Hindlimb muscle (tissue), 1 donor: ENCODE measurements at places on chromosomes 6 and 20. TPM values are rescaled to one million over a fixed set of nuclear protein-coding genes. Genes with fewer than 3 reads are reported as not detected.

- no peak for DNase-seq
Measured at GRCh38 chr20:59812286-59813125, 120.9 kb downstream of the SYCP2 start.

DNA sequence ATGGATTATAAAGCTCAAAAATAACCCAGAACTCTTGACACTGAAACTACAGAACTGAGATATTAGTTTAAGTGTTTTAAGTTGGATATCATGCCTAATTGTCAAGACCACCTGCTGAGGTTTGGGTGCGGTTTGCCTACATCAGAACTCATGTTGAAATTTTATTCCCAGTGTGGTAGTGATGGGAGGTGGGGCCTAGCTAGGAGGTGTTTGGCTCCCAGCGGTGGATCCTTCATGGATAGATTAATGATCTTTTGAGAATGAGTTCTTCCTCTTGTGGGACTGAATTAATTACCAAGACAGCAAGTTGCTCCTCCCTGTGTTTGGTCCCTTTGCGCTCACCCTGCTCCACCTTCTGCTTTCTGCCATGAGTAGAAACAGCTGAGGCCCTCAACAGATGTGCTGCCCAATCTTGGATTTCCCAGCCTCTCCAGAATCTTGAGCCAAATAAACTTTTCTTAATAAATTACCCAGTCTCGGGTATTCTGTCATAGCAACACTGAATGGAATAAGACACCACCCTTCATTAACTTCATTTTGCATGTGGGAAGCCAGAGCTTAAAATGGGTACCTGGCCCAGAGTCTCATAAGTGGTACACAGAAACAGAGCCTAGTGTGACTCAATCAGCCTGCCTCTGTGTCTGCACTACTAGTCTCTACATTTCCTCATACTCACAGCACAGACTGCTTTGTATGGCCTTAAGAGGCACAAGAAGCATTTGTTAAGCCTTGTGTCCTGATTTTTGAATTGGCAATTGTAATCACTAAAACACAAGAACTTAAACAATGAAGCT is 158.4 kb downstream of the IBTK start:
- DNase-seq = no peak

The SLCO4A1 gene
- 0.26 TPM for polyA plus RNA-seq

The ANKRD66 gene
- 0.61 TPM for polyA plus RNA-seq

The GGT7 gene
- 21.1 TPM for polyA plus RNA-seq

The SAMD5 gene
- polyA plus RNA-seq = 2.1 TPM

The CYB5R4 gene
- 11.9 TPM for polyA plus RNA-seq

The EBF4 gene
- 6.9 TPM for polyA plus RNA-seq

DNA sequence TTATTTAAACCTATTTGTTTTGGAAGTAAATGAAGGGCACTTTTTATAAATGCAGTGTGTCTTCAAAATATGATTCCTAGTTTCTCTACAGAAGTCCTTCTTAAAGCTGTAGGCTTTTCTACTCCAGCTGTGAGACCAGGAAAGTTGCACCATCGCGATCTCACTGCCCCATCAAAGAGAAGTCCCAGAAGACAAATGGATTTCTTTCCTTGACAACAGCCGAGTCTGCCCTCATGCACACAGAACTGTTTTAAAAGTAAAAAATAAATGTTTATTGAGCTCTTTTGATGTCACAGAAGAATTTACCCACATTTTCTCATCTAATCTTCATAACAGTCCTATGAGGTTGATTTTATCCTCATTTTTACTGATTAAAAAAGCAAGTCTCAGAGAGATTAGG is 324.4 kb upstream of the NT5E start:
- no peak for DNase-seq

DNA sequence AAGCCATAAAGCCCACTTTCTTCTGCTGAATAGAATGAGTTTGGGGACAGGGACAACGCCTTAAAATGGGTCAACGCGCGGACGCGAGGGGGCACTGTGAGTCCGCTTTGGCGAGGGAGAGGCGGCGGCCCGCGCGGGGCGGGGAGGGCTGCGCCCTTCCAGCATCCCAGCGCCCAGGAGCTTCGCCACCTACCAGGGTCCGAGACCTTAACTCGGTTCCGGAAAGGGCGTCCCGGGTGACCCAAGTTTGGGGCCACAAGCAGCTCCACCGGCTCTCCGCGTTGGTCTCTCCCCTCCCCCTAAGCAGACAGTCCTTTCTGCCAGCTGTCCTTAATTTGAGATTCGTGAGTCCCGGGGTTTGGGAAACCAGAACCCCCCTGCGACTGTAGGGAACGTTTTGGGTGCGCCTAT is 1.8 kb upstream of the SAMD5 start:
- DNase-seq = peak; percentile 69

DNA sequence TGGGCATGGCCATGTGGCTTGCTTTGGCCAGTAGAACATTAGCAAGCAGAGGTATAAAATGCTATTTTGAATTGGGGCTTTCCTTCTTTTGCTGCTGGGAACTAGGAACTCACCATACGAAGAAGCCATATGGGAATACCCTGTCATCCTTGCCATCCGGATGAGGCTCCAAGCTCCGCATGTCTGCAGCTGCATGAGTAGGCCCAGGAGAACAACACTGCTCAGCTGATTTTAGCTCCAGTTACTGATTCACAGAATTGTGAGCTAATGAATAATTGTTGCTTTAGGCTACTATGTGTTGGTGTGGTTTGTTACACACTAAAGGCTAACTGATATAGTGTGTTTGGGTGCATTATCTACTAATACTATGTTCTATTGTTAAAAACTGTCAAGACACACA is 2.7 kb upstream of the PLCB4 start:
- DNase-seq = no peak

- no peak for DNase-seq
Measured at GRCh38 chr20:52676283-52676995, 295.7 kb upstream of the TSHZ2 start.

- DNase-seq = no peak
Measured at GRCh38 chr6:91298543-91299145, 711.8 kb upstream of the MAP3K7 start.

DNA sequence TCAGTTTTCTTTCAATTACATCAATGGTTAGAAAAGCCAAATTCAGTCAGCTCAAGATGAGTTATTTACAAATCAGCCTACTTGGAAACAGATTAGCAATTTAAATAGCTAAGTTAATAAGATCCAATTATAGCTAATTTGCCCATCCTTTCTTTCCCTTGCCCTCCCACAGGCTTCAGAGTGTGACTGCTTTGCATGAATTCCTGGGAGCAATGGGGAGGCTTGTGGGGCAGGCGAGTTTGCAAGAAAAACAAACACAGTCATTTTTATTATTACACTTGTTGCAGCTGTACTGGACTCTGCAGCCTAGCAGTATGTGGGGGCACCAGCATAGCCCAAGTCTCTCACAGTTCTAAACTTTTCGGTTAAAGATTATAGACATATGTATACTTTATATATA is 219.0 kb downstream of the NKAIN2 start:
- no peak for DNase-seq

GRCh38 chr20:39298571-39299506 is 336.7 kb downstream of the DHX35 start:
- no peak for DNase-seq

- no peak for DNase-seq
Measured at GRCh38 chr6:20873425-20874190, 339.4 kb downstream of the CDKAL1 start.

The OTOR gene
- polyA plus RNA-seq = not detected

The FAM83C gene
- polyA plus RNA-seq = 0.17 TPM

DNA sequence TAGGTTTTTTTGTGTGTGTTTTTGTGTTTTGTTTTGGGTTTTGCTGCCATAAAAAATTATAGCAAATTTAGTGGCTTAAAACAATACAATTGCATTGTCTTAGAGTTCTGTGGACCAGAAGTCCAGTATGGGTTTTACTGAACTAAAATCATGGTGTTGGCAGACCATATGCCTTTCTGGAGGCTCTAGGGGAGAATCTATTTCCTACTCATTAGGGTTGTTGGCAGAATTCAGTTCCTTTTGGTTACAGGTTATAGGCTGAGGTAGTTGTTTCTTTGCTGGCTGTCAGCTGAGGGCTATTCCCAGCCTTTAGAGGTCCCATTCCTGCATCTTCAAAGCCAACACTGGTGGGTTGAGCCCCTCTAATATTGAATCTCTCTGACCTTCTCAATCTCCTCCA is 181.3 kb downstream of the IBTK start:
- DNase-seq = no peak

DNA sequence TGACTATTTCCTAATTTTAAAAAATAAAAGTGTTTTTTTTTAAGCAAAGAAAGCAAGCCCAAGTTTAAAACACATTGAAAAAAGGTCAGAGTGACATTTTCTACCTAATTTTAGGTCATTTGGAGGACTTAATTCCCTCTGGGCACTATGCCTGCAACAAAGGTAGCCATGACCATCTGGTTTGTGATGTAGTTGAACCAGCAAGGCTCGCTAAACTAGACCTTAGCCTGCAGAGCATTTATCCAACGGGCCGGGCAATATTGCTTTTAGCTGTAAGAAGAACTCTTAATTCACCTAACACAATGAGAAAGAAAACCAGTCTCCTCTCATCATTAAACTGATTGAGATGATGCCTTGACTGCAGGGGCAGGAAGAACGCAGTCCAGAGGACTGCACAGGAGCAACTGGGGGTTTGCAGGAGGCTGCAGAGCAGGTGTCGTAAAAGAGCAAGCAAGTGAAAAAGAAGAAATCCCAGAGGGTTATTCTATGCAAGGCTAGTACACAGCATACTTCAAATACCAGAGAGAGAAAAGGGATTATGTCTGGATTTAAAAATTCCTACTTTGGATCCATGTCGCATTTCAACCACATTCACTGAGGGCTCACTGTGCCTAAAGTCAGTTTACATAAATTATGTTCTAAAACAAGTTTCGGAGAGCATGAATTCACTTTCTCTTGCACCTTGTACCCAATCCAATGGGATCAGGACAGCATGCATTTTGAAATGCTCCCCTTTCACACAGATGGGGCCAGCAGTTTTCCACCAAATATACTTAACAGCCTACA is 12.8 kb downstream of the TRAF3IP2 start:
- no peak for DNase-seq

- no peak for DNase-seq
Measured at GRCh38 chr6:169240591-169241390, 12.9 kb downstream of the THBS2 start.

GRCh38 chr20:33537608-33538007 is 47.7 kb downstream of the CBFA2T2 start:
- DNase-seq = no peak

- peak; percentile 40 for DNase-seq
Measured at GRCh38 chr6:143271024-143271423, 179.5 kb downstream of the ADAT2 start.

GRCh38 chr6:108597572-108598304 is 37.0 kb downstream of the FOXO3 start:
- no peak for DNase-seq

GRCh38 chr6:161561908-161562307 is 288.0 kb upstream of the AGPAT4 start:
- DNase-seq = no peak

The CST2 gene
- not detected for polyA plus RNA-seq

DNA sequence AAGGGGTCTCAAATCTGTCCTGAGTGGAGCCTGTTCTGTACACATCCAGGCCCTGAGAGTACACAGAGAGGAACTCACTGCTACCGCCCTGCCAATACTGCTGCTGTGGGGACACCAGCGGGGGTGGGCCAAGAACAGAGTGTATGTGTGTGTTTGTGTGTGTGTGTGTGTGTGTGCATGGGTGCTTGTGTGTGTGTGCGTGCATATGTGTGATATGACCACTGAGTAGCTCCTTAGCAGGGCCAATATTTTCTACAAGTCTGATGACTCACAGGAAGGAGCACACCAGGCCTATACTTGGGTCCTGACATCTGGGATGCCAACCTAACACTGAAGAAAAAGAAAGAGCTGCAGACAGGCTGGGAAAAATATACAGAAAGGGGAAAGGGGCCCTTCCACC is 1.4 kb downstream of the RAET1E start:
- no peak for DNase-seq

The ETV7 gene
- polyA plus RNA-seq = not detected

The FBXL4 gene
- polyA plus RNA-seq = 8.3 TPM

- DNase-seq = no peak
Measured at GRCh38 chr20:2919518-2920245, 46.4 kb downstream of the PTPRA start.

- DNase-seq = no peak
Measured at GRCh38 chr6:144155529-144155928, 5.2 kb downstream of the STX11 start.

The FAM217A gene
- polyA plus RNA-seq = not detected

DNA sequence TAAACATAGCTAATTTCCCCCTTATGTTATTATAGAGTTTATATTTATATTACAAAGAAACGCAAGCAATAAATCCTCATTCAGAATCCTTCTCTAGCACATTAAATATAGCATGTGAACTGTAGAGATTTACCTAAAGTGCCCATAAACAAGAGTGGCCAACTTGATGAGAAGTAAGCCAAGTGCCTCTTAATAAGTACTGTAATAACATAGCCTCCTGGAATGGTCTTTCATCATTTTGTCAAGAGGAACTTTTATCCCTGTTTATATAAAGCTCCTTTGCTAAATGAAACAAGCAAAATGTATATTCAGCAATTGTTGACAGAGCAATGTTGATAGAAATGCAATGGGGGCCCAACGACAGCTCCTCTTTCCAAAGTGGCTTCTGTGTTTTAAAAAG is 195.0 kb downstream of the ARHGAP18 start:
- no peak for DNase-seq

- no peak for DNase-seq
Measured at GRCh38 chr6:133404151-133404550, 163.0 kb downstream of the EYA4 start.

DNA sequence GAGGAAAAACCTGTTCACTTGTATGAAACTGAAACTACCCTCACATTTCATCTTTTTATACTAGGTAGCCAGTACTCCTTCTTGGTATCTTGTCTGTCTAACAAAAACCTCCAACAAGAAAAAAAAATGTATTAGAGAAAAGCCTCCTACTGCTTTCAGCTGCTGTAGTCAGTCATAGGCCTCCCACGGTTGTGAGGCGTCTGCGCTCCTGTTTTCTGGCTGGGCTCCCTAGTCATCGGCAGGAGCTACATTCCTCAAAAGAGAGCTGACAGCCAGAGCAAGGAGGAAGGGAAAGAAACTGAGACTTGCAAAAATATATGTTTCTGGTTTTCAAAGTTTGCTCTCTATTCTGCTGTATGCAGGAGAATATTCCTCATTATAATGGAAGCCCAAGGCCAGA is 517.0 kb downstream of the LMBRD1 start:
- peak; percentile 51 for DNase-seq

GRCh38 chr20:31517373-31517772 is 3.1 kb downstream of the HM13 start:
- DNase-seq = no peak

The CALHM5 gene
- polyA plus RNA-seq = 2.4 TPM

DNA sequence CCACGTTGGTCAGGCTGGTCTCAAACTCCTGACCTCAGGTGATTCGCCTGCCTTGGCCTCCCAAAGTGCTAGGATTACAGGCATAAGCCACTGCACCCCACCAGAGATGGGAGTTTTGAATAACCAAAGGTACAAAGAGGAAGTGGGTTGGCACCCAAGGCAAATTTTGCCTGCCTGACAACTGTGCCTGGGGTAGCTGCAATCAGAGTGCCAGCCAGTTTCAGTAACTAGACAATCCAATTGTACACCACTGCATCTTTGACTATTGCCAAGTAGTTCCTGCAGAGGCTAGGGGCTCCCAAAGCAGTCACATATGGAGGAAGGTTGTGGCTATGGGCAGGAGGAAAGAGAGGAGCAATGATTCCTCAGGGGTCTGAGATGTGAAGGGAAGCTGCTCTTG is 16.6 kb downstream of the ZC3H12D start:
- DNase-seq = no peak
